Progenitor cell of endocrine pancreas (in vitro differentiated cells): ENCODE measurements at places on chromosomes 12 and 14. TPM values are rescaled to one million over a fixed set of nuclear protein-coding genes. Genes with fewer than 3 reads are reported as not detected.
A peak's percentile ranks its signal among the peaks of the same experiment; 100 is the strongest.

GRCh38 chr12:121781998-121782979 lies 11.2 kb downstream of the RHOF start:
- no peak for DNase-seq
- H3K27me3 ChIP-seq: no peaks in the 10 kb centered on the region
- peaks cover 4% of the 10 kb centered on the region for H3K4me1 ChIP-seq
- no peak overlapping the region for H3K4me3 ChIP-seq
- peaks cover 1% of the 10 kb centered on the region for H3K36me3 ChIP-seq
- no peak overlapping the region for H3K27ac ChIP-seq

NRIP2 gene
- total RNA-seq: not detected in 2 replicates

DNA sequence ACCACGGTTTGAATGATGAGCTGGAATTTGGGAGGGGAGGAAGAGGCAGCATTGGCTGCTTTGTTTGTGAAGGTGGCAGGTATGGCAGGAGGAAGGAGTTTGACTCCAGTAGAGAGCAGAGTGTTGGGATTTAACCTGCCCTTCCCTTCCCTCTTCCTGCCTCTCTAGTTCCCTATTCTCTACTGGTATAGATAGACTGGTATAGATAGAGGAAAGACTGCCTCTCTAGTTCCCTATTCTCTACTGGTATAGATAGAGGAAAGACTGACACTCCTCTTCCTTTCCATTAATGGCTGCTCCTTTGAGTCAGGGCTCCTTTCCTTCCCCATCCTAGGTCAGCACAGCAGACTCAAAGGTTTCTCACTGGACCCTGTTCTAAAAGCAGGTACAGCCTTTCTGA lies 8.4 kb upstream of the SYCP3 start:
- H3K36me3 ChIP-seq: peaks cover 12% of the 10 kb centered on the region
- no peaks in the 10 kb centered on the region for H3K27me3 ChIP-seq
- peaks cover 8% of the 10 kb centered on the region for H3K4me1 ChIP-seq
- no peak for DNase-seq

- no peaks in the 10 kb centered on the region for H3K27me3 ChIP-seq
- no peak overlapping the region for H3K4me3 ChIP-seq
- peaks cover 7% of the 10 kb centered on the region for H3K4me1 ChIP-seq
- DNase-seq: no peak
These were observed 90.4 kb downstream of the PPP2R5C start for GRCh38 chr14:101851736-101852405.

NUAK1 gene
- total RNA-seq: 7.6 and 9.7 TPM in 2 replicates

FGF6 gene
- not detected in 2 replicates for total RNA-seq

DNA sequence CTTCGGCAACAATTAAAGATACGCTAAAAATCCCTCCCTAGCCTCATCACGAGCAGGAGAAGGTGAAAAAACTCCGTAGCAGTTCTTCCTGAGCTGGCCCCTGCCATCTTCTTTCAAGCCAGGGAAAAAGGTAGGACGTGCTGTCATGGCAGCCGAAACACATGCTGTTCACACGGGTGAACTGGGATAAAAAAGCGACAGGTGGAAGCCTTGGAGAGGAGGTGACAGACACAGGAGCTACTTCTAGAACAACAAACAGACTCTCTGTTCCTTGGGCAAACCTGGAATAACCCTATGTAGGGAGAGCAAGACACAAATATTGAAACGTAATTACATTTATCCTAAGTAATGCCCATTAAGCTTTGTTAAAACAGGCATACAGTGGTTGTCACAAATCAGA lies 81.3 kb downstream of the KCNK10 start:
- H3K27ac ChIP-seq: no peak overlapping the region
- no peaks in the 10 kb centered on the region for H3K36me3 ChIP-seq
- peaks cover 13% of the 10 kb centered on the region for H3K27me3 ChIP-seq
- H3K4me1 ChIP-seq: no peaks in the 10 kb centered on the region

ARG2 gene
- total RNA-seq: 25.1 and 30.1 TPM in 2 replicates

DNA sequence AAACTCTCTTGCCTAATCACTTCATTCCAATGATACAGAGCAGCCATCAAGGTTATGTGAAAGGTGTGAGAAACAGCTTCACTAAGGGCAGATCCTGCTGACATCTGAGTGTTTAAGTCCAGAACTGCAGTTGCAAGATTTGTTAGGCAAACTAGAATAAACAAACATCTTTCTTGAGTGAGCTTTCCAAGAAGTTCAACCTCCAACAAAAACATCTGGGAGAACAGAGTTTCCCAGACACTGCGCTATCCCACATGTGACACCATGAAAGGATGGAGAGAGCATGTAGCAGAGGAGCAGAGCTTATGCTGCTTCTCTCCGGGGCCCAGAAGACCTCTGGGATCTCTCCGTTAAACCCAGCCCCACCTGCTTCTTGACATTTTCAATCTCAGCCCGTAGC lies 5.6 kb downstream of the KRT76 start:
- peaks cover 63% of the 10 kb centered on the region for H3K27me3 ChIP-seq
- no peak for DNase-seq
- no peaks in the 10 kb centered on the region for H3K4me1 ChIP-seq

- H3K4me1 ChIP-seq: no peaks in the 10 kb centered on the region
These were observed 154.6 kb downstream of the SLC6A15 start for GRCh38 chr12:84757978-84758377.

APAF1 gene
- 26.3 and 30.9 TPM in 2 replicates for total RNA-seq

GRCh38 chr14:102917056-102917385 lies 5.4 kb upstream of the AMN start:
- no peaks in the 10 kb centered on the region for H3K36me3 ChIP-seq
- no peak overlapping the region for H3K27ac ChIP-seq
- H3K4me3 ChIP-seq: no peak overlapping the region
- DNase-seq: no peak
- H3K27me3 ChIP-seq: no peaks in the 10 kb centered on the region

DNA sequence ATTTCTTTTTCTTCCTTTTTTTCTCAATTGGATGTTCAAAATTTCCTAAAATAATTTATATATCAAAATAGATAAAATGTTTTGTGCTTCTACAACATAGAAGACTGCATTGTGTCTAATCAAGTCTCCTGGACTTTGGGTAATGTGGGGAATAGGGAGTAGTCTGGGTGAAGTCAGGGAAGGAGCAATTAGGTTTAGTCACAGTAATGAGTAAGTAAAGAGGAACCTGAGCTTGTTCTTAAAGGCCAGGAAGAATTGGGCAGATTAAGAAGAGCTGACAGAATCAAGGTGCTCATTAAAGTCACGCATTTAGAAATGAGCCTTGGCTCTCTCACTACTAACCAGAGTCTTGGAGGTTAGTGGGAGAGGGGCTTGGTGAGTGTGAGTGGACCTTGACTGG lies 233.3 kb upstream of the SSTR1 start:
- no peak overlapping the region for H3K27ac ChIP-seq
- H3K4me1 ChIP-seq: peaks cover 16% of the 10 kb centered on the region
- H3K4me3 ChIP-seq: no peak overlapping the region

- DNase-seq: no peak
- H3K27ac ChIP-seq: no peak overlapping the region
- no peaks in the 10 kb centered on the region for H3K27me3 ChIP-seq
- H3K36me3 ChIP-seq: peaks cover 3% of the 10 kb centered on the region
- peaks cover 1% of the 10 kb centered on the region for H3K4me1 ChIP-seq
- no peak overlapping the region for H3K4me3 ChIP-seq
These were observed 37.2 kb downstream of the BTBD7 start for GRCh38 chr14:93295541-93296220.

- no peaks in the 10 kb centered on the region for H3K36me3 ChIP-seq
- H3K4me3 ChIP-seq: peak overlapping the region; percentile 78
- peaks cover 9% of the 10 kb centered on the region for H3K4me1 ChIP-seq
These were observed 420 bp upstream of the OTUB2 start for GRCh38 chr14:94025720-94026119.

GRCh38 chr12:24955853-24956252 lies 7.0 kb upstream of the BCAT1 start:
- H3K4me1 ChIP-seq: peaks cover 7% of the 10 kb centered on the region
- H3K27me3 ChIP-seq: peaks cover 18% of the 10 kb centered on the region
- no peak for DNase-seq
- H3K27ac ChIP-seq: no peak overlapping the region
- H3K4me3 ChIP-seq: no peak overlapping the region
- no peaks in the 10 kb centered on the region for H3K36me3 ChIP-seq

- H3K36me3 ChIP-seq: no peaks in the 10 kb centered on the region
- peaks cover 3% of the 10 kb centered on the region for H3K4me1 ChIP-seq
- peaks cover 12% of the 10 kb centered on the region for H3K27me3 ChIP-seq
- no peak overlapping the region for H3K4me3 ChIP-seq
- DNase-seq: no peak
- H3K27ac ChIP-seq: no peak overlapping the region
These were observed 59.4 kb downstream of the TMEM132C start for GRCh38 chr12:128326406-128326805.

GRCh38 chr12:114747012-114747858 lies 63.3 kb upstream of the TBX3 start:
- no peaks in the 10 kb centered on the region for H3K4me1 ChIP-seq
- H3K4me3 ChIP-seq: no peak overlapping the region
- H3K36me3 ChIP-seq: no peaks in the 10 kb centered on the region
- no peak for DNase-seq

DNA sequence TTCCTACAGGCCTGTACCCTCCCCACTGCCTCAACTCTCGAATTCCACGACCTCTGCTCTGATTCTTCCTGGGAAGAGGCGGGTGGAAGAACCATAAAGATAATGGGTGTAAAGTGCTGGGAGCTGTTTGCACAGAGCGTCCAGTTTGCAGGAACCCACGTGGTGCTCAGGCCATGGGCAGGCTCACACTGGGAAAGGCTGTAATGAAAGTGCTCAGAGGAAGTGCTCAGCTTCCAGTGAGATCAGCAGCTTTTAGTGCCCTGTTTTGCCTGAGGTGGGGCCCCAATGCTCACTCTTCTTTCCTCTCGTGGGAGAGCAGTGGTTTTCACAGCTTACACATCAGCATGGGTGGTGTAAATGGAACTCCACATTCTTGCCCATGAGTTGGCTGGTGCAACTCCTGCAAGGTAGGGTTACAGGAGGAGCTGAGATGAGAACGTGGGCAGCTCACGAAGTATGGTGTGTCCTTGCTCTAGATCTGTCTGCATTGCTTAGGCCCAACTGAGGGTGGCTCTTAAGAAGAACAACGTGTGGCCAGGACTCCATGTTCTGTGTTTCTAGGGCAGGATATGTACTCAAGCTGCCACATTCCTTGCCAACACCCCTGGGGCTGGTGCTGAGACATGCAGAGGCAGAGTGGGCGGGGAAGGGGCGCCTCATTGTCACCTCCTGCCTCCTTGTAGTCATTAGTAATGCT lies 2.9 kb downstream of the TMEM63C start:
- H3K4me1 ChIP-seq: no peaks in the 10 kb centered on the region
- no peaks in the 10 kb centered on the region for H3K36me3 ChIP-seq
- no peak for DNase-seq

GRCh38 chr14:22791301-22791700 lies 23.9 kb downstream of the SLC7A7 start:
- no peak for DNase-seq
- no peak overlapping the region for H3K4me3 ChIP-seq
- H3K27ac ChIP-seq: no peak overlapping the region
